Stimulated activated CD8-positive, alpha-beta memory T cell treated with anti-CD3 and anti-CD28 coated beads, Interleukin-4, amount 100 ng/mL, for 1 hour (primary cell): ENCODE measurements at places on chromosomes 4 and X.

- no peak for DNase-seq
Observed at GRCh38 chrX:136039968-136040367, 54.7 kb downstream of the SLC9A6 start.

- DNase-seq = no peak
Observed at GRCh38 chrX:33726281-33727160, 405.6 kb downstream of the FAM47A start.

DNA sequence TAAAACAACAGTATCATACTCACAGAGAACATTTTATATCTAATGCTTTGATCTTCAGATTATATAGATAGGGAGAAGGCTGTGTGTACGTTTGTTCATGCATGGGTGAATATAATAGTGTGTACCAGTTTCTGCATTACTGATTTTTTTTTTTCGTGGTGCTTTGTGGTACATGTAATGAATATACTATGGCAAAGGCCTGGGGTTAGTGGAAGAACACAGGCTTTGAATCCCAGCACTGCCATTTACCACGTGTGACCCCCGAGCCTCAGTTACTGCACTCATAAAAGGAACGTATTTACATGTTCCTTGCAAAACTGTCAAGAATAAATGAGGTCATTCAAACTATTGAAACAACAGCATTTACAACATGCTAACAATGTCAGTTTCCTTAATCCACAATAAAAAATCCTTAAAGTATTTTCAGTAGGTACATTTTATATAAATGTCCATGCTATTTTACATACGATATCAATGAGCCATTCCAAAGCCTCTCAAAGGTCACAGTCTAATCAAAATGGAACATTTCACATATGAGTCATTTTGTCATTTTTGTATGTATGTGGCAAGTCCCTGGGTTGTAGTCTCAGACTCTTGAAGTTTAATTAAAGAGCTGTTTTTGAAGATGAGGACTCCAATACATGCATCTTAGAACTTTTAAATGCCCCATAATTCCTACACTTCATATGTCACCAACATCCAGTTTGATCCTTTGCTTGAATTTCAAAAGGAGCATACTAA, 242.8 kb downstream of the PPP3CA start:
- DNase-seq = no peak

DNA sequence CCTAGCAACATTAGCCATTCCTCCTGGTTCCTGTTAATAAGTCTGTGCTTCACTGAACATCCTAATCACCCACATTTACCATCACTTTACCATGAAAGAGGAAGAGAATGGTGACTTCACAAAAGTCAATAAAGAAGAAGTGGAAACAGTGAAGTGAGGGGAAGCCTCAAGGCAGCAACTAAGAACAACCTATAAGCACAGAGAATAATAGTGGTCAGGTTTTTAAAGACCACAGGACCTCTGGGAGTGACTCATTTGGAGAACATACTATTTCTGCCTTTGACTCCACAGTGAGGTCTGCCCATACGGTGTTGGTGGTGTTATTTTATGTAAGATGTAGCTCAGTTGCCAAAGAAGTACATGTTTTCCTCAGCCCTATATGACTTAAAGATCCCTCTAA, 86.0 kb upstream of the TET2 start:
- no peak for DNase-seq

DNA sequence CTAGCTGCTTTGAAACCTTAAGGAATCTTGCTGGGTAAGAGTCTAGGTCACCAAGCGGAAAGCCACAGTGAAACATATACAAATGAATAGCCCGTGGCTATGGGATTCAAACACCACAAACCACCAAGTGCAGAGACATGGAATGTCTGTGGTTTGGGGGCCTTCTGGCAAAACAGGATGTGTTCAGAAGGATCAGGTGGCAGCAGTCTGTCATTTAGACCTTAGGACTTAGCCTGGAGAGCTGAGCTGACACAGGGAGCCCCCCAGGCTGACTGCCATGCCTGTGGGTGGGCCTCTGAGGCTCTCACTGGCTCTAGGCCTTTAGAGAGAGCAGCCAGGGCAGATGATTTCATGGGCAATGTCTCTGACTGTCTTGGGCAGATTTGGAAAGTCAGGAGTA, 225.6 kb downstream of the FBXW7 start:
- DNase-seq = no peak

DNA sequence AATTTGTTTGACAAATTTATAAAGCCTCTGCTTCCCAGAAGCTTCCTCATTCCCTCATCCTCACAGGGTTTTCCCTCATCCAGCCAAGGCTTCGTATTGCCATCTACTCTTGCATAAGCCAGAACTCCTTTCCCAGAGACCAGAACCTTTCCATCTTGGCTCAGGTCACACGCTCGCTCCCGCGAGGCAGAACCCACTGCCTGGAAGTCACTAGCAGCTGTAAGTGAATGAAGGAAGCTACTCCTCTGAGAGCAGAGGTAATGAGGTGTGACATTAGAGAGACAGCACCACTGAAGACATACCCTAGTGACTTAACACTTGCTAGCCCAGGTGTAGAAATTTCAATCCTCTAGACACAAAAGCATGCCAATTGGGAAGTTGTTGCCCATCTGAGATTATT, 52.5 kb downstream of the LHFPL1 start:
- DNase-seq = no peak

DNA sequence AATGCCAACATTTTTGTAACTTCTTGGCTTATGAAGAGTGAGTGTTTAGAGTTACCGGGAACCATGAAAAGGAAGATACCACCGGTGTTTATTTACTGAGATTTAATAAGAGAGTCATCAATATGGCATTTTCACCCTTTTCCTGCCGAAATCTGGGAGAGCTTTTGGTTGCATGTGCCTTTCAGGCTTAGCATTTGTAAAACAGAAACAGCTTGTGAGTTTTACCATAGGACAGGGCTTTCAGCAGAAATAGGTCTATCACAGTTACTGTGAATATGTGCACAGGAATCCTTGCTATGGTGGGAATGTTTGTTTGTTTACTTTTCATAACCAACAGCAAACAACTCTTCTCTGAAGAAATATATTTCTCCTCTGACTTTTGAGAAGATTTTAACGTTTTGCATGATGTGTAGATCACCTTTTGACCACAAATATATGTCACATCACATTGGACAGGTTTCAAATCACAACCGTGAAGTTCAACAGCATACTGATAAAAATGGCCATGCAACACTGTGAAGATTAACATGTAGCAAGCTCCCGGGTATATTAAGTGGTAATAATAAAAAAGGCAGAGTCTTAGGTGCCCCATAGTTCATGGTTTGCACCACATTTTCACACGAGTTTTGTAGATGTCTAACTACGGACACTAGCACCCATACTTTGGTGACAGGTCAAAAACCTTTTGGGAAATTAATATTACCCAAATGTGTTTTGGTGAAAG, 21.3 kb downstream of the ARHGAP24 start:
- DNase-seq = no peak

GRCh38 chrX:54776987-54777672, 20.9 kb downstream of the ITIH6 start:
- no peak for DNase-seq

GRCh38 chr4:10196191-10196590, 79.6 kb upstream of the WDR1 start:
- DNase-seq = no peak

DNA sequence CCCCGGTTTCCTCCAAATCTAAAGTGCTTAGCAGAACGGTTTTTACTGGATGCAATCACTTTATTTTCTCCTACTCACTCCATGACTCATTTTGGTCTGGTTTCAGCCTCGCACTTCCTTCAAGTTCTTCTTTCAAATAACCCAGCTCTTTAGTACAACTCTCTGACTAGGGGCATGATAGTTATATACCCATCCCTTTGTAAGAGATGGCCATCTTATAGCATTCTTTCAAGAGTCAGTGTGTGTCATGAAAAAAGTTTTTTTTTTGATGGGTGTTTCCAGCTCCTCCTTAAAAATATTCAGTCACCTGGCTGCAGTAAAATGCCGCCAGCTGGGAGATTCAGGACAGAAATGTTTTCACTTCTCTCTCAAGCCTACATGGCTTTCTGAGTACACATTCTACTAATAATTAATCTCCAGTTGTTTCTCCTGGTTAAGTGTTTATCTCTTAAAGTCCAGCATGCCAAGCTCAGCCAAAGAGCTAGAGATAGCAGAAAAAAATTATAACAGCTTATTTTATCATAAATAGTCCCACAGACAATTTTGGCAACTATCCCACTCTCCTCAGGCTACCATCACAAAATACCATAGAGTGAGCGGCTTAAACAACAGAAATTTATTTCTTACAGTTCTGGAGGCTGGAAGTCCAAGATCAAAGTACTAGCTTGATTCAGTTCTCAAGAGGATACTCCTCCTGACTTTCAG, 139.3 kb downstream of the GASK1B start:
- no peak for DNase-seq

GRCh38 chrX:133297284-133297683, 79.1 kb upstream of the TFDP3 start:
- DNase-seq = no peak

DNA sequence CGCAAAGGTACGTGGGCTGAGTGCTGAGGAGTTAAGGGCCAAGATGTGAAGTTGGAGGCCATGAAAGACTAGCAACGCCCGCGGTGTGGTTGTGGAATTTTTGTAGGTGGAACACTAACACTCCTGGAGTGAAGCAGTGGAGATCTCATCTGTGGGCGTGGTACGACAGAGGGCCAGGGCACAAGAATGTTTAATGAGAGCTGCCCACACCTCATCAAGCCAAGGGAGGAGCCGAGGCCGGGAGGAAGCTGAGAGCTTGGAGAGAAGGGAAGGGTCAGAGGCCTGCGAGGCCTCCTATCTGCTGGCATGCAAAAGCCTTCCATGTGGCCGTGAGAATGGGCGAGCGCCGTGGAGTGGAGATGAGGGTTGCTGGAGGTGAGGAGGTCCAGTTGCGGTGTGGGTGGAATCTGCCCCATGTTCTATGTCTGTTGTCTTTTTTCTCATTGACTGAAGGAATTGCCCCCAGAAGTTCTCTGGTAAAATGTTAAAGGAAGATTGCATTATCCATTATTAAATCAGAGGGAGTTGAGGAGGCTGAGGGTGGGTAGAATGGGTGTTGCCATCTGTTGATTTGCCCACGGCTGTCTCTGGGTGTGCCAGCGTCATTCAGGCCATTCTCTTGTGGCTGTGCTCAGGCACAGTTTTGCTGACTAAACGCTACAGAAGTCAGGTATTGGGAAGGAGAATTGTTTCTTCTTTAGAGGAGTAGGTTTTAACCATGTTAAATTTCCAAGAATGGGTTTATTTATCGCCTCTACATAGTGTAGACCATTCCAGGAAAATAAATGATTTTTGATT, 19.8 kb downstream of the SNX25 start:
- DNase-seq = no peak

DNA sequence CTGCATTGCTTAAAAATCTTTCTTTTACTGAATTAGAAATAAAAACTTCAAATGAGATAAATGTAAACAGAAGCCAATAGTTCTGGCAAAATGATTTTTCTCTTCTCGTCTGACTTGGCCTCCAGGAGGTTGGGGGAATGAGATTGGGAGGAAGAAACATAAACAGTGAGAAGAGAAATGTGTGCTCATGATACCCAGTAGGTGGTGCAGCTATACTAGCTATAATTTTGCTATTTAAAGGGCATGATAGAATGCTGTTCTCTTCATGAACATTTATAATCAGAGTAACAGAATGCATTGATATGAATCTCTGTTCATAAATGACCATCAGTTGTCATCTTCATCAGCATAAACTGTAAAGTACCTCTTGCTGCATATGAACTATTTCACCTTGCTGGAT, 85.5 kb downstream of the TACR3 start:
- DNase-seq = no peak

DNA sequence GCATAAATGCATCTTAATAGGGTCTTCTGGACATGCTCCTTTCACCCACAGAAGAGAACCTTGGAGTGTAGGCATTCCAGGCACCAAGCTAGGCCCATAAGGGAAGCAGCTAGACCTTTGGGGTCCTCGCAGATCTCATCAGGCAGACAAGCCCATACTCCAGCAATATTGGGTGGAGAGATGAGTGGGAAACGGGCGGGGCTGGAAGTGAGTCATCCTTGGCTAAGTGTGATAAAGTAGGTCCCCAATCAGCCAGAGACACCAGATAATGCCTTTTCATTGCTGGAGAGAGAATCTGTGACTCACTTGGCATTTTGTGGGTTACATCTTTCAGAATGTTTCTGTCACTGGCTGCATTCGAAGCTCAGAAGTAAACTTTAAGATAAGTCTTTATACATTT, 133.3 kb upstream of the MBNL3 start:
- no peak for DNase-seq

- no peak for DNase-seq
Observed at GRCh38 chr4:84491481-84491880, 7.6 kb downstream of the NKX6-1 start.

DNA sequence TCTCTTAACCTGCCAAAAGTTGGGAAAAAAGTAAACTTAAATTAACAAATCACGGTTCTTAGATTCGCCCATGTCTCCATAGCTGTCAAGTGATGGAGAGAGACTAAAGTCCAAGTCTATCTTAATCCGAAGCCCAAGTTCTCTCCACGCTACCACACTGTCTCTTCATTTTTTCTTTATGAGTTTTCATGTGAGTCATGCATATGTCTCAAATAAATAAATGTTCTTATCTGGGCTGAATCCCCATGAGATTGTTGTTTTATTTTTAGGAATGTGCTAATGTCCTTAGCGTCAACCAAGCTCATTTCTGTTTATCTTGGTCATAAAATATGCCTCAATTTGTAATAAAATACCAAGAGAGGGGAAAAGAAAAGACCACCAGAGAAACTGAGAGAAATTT, 169.3 kb downstream of the RCHY1 start:
- DNase-seq = no peak

DNA sequence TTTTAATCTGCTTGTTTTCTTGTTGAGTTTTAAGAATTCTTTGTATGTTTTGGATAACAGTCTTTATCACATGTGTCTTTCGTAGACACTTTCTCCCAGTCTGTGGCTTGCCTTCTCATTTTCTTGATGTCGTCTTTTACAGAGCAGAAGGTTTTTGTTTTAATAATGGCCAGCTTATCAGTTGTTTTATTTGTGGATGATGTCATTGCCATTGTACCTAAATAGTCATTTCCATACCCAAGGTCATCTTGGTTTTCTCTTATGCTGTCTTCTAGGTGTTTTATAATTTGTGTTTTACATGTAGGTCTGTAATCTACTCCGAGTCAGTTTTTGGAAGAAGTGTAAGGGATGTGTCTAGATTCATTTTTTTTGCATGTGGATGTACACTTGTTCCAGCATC, 159.6 kb upstream of the NUDT6 start:
- no peak for DNase-seq

- DNase-seq = no peak
Observed at GRCh38 chr4:1597021-1597931, 86.8 kb downstream of the FAM53A start.

DNA sequence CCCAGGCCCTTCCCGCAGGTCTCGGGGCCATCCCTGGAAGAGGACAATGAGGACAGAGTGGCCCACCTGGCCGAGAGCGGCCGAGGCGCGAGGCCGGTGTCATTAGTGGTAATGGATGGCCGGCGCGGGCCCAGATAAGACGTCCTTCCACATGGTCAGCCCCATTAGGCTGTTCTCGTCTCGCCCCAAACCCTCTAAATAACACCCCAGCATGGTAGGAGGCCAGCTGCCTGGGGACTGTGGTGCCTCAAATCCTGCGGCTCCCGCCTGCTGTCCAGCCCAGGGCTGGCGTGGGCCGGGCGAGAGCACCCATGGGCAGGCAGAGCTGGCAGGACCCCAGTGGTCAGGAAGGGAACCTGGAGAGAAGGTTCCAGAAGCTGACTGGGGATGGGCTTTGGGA, 121.7 kb downstream of the FAM53A start:
- DNase-seq = no peak

- DNase-seq = no peak
Observed at GRCh38 chr4:2787230-2788100, 5.4 kb upstream of the SH3BP2 start.

- DNase-seq = no peak
Observed at GRCh38 chr4:81454948-81455347, 16.8 kb downstream of the RASGEF1B start.

GRCh38 chrX:78517124-78517523, 142.0 kb downstream of the RTL3 start:
- no peak for DNase-seq
